AG04450 (cell line): ENCODE measurements at places on chromosomes 11 and 22.
A peak's percentile ranks its signal among the peaks of the same experiment; 100 is the strongest.

DNA sequence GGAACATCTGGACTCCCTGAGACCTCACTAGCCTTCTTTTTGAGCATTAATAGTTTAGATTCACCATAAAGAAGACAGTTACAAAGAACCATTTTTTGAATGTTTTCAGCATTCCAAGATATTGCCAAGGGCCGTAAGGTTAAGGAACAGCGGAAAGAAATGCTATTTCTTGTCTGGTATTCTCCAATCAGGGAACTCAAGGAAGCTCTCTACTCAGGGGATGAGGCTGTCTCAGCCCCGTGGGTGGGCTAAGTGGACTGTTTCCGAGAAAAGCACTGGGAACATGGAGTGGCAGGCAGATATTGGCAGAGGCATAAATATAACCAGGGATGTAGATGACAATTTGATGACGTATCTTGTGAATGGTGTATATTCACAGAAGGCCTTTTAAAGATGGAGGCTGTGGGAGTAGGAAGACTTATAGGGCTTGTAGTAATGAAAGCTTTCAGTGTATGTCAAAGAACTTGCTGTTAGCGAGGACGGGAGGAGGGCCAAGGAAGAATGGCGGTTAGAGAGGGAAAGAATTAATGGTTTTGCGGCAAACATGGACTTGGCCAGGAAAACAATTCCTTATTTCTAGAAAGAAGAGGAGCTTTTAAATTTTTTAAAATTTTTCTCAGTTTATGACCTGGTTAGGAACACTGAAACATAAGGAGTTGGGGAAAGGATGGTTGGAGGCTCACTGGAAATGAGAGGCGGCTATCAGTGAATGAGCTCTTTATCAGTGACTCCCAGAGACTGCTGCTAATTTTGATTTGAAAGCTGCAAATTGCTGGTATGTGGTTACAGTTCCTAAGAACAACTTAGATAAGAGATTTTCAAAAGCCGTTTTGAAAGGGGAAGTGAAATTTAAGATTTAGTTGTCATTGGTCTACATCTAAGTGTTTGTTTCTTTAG, 64.6 kb downstream of the ST3GAL4 start:
- DNase-seq: no peak

DNA sequence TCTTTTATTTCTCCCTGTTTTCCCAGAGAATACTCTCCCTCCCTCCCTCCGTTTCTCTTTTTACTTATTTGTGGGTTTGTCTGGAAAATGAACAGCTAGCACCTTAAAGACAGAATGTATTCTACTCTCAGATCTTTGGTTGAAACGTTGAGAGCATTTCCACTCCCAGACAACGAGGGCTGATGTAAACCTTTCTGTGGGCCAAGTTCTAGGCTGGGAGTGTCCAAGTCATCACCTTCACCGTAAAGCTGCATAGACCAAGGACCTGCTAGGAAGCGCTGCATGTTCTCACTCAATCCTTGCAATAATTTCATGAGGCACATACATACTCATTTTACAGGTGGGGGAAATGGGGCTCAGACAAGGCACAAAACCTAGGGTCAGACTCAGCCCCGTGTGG, 32.4 kb downstream of the MYH9 start:
- DNase-seq: no peak

DNA sequence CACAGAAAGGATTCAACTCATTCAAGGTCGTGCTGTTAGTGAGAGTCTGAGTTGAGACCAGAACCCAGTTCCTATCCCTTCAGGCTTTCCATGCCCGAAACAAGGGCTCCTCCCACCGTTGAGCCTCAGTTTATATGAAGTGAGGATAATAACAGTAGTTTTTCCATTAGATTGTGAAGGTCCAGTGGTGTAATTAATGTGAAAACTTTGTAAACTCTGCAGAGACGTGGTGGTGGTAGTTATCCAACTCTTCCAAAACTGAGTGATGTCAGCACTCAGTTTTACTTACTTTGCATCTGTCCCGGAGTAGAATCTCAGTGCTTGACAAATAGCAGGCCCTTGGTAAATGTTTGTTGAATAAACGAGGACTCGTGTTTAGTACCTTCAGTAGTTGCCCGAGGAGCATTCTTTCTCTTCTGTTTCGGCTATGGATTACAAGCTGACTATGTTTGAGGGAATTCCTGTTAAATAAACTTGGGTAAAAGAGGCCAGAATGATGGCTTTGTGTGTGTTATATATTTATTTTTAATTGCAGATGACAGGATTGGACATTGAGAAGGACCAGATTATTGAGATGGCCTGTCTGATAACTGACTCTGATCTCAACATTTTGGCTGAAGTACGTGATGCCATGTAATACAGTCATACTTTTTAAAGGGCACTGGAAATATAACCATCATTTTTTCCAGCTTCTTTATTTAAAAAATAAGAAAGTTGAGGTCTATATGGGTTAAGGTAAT, 1.0 kb downstream of the REXO2 start:
- DNase-seq: no peak

DNA sequence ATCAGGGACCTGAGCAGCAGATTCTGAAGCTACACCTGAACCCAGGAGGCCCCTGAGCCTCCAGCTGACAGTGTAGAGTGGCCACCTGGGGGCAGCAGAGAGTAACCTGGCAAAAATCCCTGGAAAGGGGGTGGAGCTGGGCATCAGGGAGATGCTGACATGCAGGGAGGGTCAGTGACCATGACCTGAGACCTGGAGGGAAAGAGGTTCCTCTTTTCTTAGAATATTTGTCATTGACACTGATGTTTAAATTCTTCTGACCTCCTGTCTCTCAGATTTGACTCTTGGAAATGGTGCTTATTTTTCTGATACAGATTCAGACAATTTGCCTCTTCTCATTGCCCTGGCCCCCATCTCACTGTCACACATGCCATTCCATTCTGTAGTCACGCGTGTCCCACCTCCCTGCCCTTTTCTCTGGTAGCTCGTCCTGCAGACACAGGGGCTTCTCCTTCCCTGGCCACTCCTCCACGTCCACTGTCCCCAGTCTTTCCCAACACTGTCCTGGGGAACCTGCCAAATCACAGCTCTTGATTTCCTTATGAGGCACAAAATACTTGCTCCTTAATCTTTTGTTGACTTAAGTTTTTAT, 117.2 kb upstream of the IGLL5 start:
- no peak for DNase-seq

DNA sequence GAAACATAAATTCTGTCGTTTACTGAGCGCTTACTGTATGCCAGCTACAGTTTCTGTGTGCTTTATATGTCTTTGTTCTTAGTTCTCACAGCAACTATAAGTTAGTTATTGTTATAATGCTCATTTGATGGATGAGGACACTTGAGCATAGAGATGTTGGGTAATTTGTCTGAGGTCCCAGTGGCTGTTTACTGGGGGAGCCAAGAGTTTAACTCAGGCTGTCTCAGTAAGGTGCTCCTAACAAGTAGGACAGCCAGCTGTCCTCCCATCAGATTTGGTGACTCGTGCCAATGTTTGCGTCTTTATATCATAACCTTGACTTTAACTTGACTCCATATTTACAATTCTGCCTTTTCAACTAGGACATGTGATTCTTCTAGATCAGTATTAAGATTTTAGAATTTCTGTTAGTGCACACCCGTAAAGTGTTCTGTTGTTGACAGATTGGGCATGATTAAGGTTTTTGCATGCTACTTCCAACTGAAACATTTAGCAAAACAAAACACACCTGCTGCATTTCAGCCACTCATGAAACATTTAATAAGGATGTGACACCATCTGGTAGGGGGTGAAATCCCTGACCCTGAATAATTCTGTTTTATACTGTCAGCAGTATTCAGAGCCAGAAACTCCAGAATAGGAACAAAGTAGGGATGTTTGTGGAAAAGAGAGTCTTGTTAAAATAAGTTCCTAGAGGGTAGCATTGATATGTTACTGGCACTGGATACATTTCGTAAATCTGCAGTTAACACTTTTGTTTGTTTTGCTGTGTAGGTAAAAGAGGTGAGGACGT, 1.9 kb downstream of the REXO2 start:
- no peak for DNase-seq

GRCh38 chr22:23113847-23114720, 27.7 kb downstream of the RSPH14 start:
- no peak for DNase-seq

DNA sequence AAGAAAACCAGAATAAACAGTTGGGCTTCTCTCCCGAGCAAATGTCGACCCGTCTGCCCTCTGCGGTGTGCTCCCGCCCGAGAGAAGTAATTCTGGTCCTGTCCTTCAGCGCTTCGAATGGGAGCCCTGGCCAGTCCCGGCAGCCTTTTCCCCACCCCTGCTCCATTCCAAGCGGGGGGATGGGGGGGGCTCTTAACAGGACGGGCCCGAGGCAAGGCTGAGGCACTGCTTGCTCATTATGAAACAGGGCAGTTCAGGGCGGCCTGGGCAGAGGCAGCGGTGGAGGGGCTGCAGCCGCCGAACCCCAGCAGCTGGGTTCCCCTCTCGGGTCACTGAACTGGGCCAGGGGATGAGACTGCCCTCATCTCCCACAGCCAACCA, 9.1 kb downstream of the BACE1-AS start:
- DNase-seq: peak; percentile 10

GRCh38 chr11:109034339-109034696, 369.4 kb downstream of the DDX10 start:
- DNase-seq: no peak

GRCh38 chr11:3382613-3383285, 3.8 kb upstream of the ZNF195 start:
- no peak for DNase-seq

- DNase-seq: no peak
Observed at GRCh38 chr11:86039094-86039493, 29.8 kb downstream of the PICALM start.

DNA sequence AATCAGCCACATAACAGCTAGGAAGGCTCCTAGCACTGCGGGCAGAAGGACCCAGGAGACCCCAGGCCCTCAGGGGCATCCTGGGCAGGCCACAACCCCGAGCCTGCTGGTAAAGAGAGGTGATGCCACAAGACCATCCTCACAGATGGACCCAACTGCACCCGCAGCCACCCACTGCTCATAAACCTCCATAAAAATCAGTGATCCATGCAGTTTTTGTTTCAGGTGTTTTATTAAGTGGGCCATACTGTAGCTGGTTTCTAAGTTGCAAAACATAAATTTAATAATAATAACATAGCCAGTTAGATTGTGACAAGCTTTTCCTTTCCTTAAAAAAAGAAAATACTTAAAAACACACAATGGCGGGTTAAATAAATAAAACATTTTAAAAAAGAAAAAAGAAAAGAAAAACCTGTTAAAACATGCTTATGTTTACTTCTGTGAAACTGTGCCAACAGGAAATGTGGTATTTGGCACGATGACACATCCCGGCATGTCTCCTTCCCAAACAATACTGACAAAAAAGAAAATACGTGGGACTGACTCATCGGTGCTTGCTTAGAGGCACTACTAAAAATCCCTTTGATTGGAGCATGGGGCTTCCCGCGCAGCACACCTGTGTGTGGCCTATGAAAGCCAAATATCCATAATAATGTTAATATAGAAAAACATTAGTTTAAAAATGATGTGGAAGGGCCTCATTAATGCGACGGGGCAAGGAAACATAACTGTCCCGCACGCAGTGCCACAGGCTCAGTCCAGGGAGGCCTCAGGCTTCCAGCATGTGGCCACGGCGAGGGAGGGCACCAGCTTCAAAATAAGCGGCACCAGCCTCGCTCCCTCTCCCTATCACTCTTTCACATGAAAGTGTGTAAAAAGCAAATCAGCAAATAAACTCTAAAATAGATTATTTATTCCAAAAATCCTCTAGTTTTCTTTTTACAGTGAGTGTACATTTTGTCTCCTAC, 47.5 kb upstream of the SCUBE2 start:
- peak; percentile 81 for DNase-seq

- DNase-seq: no peak
Observed at GRCh38 chr11:42967653-42968052, 344.1 kb upstream of the API5 start.

- no peak for DNase-seq
Observed at GRCh38 chr11:45525393-45525792, 140.0 kb downstream of the CHST1 start.

DNA sequence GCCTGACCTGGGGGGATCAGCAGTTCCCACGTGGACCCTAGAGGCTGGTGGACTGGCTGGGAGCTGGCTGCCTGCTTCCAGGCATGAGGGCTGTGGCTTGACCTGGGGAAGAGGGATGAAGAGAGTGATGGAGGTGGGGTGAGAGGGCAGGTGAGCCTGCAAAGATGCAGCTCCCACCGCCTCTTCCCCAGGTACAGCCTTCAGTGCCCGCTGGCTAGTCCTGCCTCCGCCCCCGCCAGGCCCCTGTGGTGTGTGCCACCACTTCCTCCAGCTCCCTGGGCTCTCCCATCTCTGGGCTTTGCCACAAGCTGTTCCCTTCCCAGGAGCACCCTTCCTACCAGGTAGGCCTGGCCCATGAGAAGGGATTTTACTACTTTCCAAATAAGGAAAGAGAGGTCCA, 19.1 kb downstream of the PARVG start:
- DNase-seq: no peak

GRCh38 chr11:76369406-76369805, 11.5 kb downstream of the THAP12 start:
- DNase-seq: no peak

DNA sequence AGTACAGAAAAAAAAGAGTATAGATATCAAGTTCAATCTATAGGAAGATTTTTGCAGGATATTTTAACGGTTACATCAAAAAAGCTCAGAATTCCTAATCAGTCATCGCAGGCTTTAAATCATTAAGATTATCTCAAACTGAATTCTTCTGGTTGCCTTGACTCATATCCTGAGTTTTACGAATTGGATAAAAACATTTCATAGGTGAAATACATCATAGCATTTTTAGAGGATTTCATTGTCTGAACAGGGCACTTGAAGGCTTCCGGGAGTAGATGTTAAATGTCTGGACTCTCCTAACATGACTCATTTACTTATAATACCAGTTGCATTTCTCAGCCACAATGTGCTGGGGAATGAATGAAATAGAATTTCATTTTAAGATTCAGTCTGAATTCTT, 2216.6 kb upstream of the RAG2 start:
- DNase-seq: no peak

DNA sequence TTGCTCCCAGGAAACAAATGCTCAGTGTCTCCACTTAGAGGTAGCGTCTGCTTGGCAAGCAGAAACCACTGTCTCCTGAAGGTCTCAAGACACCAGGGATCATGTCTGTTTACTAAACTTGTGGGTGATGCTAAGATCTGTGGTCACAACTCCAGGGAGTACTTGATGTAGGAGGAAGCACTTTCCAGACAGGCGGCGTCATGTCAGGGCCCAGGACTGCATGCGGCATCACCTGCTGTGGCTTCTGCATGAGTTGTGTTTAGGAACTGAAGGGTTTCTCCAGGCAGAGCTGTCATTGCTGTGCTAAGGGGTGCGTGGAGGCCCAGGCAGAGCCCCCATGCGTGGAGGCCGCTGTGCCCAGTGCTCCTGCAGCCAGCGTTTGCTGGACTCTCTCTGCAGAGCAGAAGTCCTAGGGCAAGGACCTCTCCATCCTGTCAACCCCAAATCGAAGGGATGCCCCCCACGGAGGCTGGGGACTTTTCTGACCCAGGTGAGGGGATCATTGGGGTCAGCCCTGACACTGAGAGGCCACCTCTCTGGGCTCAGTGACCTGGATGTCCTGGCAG, 8.1 kb upstream of the PANX2 start:
- DNase-seq: no peak

GRCh38 chr11:101034076-101034475, 95.5 kb downstream of the PGR start:
- DNase-seq: no peak
